Stimulated activated CD8-positive, alpha-beta memory T cell treated with anti-CD3 and anti-CD28 coated beads, Interleukin-4, amount 100 ng/mL, for 24 hours (primary cell): ENCODE measurements at places on chromosomes 5 and 9.

DNA sequence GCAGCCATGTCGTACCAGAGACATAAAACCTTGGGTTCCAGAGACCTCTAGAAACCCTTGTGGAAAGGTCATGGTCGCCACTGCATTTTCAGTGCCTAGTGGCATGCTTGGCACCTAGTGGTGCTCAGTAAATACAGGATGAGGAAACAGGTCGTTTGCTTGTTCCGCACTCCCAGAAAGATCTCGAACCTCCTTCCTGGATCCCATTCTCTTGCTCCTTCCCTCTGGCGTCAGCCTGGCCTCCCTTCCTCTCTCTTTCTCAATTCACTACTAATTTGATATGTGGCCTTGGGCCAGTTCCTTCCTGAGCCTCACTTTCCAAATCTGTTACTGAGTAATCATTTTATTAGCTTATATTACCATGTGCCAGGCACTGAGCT is 4.4 kb downstream of the NDST1 start:
- no peak for DNase-seq

DNA sequence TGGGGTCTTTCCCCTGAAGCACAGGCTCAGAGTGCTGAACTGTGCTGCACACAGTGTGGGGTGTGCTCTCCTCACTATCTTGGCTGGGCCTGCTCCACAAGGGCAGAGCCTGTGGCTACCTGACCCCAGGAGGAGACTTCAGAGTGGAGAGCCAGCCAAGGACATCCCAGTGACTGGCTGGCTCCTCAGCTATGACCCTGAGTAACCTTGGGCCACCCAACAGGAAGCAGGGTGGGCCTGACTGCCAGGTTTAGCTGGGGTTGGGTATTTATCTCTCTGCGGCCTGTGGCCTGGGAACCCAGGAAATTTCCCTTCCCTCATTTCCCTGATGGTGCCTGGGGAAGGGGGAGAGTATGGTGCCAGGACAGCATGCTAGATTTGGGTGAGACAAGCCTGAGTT is 2.1 kb upstream of the EEIG1 start:
- no peak for DNase-seq

GRCh38 chr9:90259311-90260246 is 383.0 kb downstream of the DIRAS2 start:
- DNase-seq = no peak

DNA sequence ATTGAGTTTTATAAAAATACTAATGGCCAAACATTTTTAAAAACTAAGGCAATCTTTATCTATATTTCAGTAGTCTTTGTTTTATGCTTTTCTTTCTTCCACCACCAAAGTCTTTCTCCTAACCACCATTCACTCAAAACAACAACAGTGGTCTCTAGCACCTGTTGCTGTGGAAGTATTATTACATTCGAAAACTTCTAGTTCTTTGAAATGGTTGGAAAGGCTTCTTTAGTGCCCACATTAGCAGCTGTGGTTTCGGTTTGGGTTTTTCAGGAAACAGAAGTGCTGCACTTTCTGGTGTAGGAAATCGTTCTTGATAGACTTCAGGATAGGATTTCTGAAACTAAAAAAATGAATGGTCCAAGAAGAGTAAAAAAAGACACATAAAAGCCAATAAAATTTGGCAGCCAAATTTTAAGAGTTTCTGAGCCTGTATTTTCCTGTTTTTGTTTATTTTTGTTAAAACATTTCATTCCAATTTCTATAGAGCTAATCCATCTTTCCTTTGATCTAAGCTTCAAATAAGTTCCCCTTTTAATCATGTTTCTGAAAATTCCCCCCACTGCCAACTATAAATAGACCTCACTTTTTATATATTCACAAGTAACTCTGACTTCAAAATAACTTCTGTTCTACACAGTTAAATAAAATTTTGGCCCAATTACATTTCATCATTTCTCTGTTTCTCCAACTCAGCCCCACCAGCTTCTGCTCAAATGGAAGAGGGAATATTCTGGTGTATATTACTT is 102.2 kb downstream of the DEPDC1B start:
- no peak for DNase-seq

- no peak for DNase-seq
Observed at GRCh38 chr5:139368613-139369012, 14.5 kb downstream of the SLC23A1 start.

DNA sequence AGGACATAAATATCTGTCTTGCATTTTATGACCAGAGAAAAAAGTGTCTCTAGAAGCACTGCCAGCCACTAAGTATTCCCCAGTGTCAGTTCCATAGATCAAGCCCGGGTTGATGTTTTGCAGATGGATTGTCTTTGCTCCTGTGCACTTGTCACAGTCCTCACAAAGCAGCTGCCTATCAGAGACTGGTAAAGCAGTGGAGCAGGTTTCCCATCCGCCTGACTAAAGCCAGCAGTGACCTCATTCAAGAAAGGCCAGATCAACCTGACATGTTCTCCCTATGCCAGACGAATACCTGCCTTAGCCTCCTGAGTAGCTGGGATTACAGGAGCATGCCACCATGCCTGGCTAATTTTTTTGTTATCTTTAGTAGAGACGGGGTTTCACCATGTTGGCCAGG is 26.8 kb upstream of the GARNL3 start:
- DNase-seq = no peak
